Stimulated activated CD4-positive, alpha-beta T cell treated with anti-CD3 and anti-CD28 coated beads, Interleukin-12 subunit alpha, Interleukin-12 subunit beta, amount 100 ng/mL, for 24 hours (primary cell): ENCODE measurements at places on chromosomes 3 and 15.

GRCh38 chr3:75300606-75301005 lies 363.5 kb upstream of the FRG2C start:
- DNase-seq = no peak

- no peak for DNase-seq
Measured at GRCh38 chr3:53554559-53555067, 60.2 kb downstream of the CACNA1D start.

DNA sequence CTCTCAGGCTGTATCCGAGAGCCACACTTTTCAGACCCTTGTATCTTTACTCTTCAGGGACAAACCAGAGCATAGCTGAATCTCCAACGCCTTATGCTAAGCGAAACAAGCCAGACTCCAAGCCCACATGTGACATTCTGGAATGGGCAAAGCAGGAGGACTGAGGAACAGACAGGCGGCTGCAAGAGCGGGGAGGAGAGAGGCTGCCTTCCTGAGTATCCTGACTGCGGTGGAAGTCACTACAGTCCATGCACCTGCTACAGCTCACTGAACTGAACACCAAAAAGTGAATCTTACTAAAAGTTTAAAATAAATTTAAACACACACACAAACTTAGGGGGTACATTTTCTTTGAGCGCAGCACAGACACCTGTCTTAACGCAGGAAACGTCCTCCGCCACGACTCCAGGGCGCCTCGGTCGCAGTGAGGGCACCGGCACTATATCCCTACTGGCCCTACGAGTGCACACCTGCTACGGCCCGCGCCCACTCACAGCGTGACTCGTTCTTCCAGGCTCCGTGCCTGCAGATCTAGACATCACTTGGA lies 1.4 kb downstream of the CYFIP1 start:
- no peak for DNase-seq

DNA sequence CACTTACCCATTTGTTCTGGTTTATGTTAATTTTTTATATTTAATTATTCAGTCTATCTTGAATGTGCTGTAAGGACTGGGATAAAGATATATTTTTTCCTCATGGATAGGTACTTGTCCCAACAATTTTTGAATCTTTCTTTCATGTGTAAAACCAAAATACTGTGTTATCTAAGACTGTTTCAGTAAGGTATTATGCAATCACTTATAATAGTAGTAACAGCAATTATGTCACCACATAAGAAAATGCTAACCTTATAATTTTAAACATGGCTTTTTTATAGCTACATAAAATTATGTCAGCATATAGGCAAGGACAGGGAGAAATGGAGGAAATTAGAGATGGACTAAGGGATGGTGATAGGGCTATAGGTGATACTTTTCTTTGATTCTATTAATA lies 2.9 kb upstream of the CTDSPL start:
- no peak for DNase-seq

GRCh38 chr3:112774293-112774926 lies 72.3 kb downstream of the CD200R1L start:
- no peak for DNase-seq

DNA sequence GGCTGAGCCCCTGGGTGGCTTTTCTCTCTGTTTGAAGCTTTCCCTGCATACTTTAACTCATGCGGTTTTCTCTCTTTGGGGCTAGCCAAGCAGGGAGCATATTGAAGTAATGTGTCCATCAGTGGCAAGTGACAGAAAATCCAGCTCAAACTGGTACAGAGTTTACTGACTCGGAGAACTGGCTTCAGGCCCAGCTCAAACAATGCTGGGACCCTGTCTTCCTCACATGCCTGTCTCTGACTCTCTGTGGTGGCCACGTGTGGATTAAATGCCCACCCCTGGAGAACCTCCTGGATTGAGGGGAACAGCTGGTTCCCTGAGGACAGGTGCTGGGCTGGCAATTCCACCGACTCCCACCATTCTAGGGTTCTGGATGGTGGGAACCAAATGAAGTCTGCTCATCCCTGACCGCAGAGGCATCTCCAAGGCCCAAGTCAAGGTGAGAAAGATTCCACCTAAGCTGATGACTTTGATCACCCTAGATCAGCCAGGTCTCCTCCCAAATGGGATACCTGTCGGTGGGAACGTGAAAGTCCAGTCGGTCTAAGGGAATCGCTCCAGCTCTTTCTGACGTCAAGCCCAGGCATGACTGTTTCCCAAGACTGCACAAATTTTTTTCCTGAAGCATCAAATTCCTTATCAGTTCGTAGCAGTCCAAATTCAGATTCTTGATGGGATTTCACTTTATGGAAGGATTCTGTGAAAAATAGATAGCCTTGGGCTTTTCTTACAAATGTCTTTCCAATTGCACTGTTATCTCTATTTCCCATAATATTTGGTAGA lies 16.3 kb upstream of the HDAC11 start:
- DNase-seq = no peak

GRCh38 chr15:73303636-73304035 lies 65.1 kb downstream of the HCN4 start:
- DNase-seq = no peak

DNA sequence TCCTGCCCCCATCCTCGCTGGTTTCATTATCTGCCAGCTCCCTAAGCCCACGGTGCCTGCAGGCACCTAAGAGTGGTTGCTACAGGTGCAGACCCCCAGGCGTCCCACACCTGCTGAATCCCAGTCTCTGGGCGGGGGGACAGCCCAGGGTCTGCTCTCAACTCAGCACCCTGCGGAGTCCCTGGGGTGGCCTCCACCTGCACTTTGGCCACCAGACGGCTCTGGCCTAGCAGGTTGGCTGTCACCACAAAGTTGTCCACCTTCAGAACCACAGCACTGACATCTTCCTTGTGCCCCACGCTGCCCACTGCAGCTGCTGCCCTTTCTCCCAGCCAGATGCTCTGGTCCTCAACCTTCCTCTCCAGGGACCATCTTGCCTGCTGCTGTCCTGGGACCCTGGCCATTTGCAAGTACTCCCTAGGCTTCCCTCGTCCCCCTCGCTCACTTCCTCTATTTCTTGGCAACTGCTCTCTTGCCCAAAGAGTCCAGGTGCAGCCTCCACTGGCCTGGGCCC lies 34.9 kb upstream of the SNRPA1 start:
- no peak for DNase-seq

- DNase-seq = no peak
Measured at GRCh38 chr3:42960282-42960681, 18.8 kb upstream of the GASK1A start.

DNA sequence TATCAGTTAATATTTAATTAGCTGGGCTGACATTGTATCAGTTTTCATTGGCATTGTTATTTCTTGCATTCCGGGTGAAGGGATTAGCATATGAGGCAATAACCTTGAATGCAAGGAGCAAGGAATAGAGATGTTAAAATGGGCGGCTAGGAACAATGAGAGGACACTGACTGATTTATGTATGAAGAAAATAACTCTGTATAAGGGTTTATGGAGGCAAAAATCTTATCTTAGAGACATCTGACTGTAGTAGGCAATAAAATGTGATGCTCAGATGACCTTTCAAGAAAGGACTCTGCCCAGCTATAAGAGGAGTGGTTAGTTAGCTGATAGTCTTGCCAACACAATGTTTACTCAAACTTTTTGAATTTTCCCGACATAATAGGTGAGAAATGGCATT lies 158.3 kb downstream of the EFHB start:
- no peak for DNase-seq

DNA sequence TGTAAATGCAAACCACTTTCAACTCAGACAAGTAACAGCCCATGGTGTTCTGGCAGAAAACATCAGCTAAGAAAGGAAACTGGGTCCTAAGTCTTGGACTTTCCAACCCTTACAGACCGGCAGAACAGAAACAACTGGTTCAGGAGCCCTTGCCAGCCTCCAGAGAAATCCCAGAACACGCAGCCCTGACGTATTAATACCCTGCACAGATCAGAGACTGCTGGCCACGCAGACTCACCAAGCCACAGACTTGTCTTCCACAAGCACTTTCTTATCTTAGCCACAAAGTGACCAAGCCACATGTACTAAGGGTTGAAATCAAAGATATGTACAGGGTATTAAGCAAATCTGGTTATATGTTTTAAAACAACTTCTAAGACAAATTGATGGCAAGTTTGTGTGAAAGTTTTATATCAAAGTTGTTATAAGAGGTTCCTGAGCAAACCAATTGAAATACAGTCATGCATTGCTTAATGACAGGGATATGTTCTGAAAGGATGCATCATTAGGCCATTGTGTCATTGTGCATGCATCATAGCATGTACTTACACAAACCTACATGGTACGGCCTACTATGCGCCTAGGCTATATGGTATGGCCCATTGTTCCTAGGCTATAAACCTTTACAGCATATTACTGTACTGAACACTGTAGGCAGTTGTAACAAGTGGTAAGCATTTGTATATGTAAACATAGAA lies 36.8 kb downstream of the BTD start:
- no peak for DNase-seq

GRCh38 chr15:65336493-65337435 lies 32.3 kb downstream of the RNU5B-1 start:
- no peak for DNase-seq

- DNase-seq = no peak
Measured at GRCh38 chr3:122031123-122031468, 9.0 kb upstream of the ILDR1 start.

DNA sequence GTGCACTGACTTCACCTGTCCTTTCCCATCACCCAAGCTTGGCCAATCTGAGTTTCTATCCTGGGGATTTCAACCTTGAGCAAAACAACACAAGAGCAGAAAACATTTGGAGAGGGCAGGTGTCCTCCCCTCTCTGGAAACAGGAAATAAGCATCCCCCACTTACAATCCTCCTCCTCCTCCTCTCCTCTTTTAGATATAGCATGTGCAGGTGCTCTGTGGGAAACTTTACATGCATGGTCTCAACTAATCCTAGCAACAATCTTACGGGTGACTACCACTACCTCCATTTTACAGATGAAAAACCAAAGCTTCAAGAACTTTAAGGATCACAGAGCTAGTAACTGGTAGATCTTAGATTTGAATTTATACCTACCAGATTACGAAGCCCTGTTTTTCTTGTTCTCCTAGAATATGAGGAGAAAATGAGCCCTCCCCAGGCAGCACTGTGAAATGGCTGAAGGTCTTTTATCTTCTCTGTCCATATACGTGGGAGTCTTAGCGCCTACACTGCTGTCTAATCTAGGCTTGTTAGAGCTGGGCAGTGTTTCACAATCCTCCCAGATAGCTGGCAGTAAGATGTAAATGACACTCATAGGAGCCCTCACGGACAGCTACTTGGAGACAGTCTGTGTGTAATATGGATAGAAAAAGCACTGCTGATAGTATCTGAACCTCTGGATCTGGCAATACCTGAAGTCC lies 301.2 kb upstream of the PROK2 start:
- no peak for DNase-seq

DNA sequence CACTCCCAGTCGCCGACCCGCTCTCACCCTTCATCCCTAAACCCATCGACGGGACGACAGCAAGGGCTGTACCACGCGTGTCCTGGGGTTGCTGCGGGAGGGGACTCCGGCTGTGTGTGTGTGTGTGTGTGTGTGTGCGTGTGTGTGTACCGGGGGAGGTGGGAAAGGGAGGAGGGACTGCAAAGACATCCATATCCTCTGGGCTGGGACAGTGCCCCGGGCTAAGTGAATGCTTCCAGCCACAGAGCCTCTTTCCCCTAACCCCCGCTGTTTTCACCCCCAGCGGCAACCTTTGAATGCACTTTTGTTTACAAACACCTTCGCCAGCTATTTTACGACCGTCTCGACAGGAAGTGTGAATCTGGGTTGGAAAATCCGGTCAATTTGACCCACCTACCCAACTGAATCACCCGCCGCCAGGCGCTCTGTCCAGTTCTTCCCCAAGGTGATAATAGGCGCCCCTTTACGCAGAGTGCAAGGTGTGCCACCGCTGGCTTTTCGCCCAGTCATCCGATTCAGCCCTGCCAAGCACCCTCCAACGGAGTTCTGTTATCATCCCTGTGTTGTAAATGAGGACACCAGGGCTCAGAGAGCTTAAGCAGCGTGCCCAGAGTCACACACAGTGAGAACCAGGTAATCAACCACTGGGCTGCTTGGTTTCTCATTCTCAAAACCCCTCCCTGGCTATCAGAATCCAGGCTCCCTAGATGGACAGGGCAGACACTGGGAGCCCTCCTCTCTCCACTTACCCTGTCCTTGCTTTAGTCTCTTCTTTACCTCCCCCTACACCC lies 739 bp upstream of the AMOTL2 start:
- no peak for DNase-seq

GRCh38 chr3:112875561-112875960 lies 28.9 kb upstream of the CD200R1L start:
- no peak for DNase-seq

DNA sequence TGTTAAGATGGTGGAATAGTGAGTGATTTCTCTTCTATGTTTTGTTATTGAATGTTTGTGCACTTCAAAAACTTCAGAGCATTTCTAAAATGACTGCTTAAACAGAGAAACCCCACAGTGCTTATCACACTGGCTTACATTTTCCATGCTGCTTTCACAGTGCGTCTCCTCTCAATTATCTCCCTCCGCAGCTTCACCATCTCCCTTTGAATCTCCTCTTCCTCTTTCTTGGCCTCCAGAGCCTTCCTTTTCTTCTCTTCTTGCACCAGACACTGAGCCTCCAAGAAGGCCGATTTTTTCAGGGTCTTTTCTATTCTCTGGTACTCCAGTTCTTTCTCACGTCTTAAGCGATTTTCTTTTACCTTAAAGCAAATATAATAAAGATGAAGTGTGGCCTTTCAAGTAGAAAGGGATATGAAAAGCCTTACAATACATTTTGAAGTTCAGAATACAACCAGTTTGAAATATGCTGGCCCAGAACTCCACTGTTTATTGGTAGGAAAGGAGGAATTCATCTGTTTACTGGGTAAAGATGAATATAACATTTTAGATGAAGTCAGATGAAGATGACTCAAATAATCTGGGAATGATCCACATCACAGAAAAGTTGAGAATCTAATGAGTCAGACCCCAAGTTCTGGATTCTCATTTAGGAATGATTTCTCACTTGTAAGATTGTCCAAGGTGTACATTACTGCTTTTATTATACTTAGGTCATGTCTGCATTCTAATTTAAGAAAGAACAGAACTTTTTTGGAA lies 21.4 kb downstream of the CCDC191 start:
- DNase-seq = no peak

GRCh38 chr15:68434021-68434420 lies 2.1 kb upstream of the ITGA11 start:
- DNase-seq = no peak

DNA sequence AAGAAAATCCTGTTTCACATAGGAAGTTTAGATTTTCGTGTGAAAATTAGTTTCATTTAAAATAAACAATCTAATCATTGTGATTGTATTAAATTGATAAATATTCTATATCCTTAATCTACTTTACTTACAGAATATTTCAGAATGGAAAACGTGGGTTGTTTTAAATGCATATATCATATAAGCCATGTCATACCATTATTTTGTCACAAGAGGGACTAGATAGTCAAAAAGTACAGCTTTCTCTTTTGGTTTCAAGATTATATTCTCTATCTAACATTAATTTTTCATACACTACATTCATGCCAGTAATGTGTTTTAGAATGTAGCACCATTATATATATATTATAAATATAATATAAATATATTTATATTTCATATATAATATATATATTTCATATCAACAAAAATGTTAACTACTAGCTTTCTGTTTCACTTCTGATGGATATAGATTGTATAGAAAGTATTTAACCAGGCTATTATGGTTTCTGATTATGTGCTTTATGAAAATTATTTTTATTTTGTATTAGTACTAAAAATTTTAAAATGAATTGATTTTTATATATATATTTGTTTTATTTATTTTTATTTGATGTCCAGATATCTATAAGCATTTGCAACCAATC lies 45.3 kb downstream of the OSTN start:
- no peak for DNase-seq
